Ovary (tissue), 10 donors: ENCODE measurements at places on chromosomes 5 and 9. TPM values are rescaled to one million over a fixed set of nuclear protein-coding genes. Genes with fewer than 3 reads are reported as not detected.
A peak's percentile ranks its signal among the peaks of the same experiment; 100 is the strongest.

Gene PCDHA1
- 0.05 TPM for total RNA-seq

Gene TGFBI
- 32.7 TPM for total RNA-seq

Gene ADAMTS2
- 31.8 TPM for total RNA-seq

Gene BNC2
- total RNA-seq, result 68.0 TPM

Gene DIPK1B
- total RNA-seq, result 23.4 TPM

Gene ASPN
- 1.3 TPM for total RNA-seq

Gene ADGRD2
- total RNA-seq, result not detected

Gene FAM120A
- 90.1 TPM for total RNA-seq

Gene FRMD3
- 0.83 TPM for total RNA-seq

Gene CETN3
- 20.4 TPM for total RNA-seq

Gene SHB
- total RNA-seq, result 8.7 TPM

Gene FCHSD1
- 35.2 TPM for total RNA-seq

GRCh38 chr9:121371495-121372061 lies 1.5 kb upstream of the STOM start:
- H3K4me1 ChIP-seq, result peaks cover 18% of the 10 kb centered on the region
- DNase-seq, result no peak
- H3K36me3 ChIP-seq, result no peaks in the 10 kb centered on the region
- no peaks in the 10 kb centered on the region for H3K27me3 ChIP-seq

DNA sequence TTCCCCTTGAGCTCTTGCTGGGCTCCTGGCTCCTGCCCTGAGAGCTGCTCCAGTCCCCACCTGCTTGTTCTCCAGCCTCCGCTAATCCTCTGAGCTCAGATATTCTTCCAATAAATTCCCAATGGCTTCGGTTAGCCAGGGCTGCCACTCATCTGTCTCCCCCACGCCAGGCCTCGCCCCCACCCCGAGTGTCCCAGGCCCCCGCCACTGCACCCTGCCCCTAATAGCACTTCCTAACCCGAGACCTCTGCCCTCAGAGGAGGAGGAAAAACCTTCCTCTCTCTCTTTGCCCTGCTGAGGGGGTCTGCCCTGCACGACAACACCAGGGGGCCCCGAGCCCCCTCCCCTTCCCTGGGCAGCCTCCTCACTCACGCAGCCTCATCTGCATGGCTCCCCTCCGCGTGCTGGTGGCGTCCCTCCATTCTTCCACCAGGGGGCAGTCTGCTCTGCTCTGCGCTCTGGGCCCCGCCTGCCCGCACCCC lies 5.4 kb upstream of the LCN15 start:
- H3K36me3 ChIP-seq, result no peaks in the 10 kb centered on the region
- H3K27ac ChIP-seq, result no peak overlapping the region
- no peaks in the 10 kb centered on the region for H3K27me3 ChIP-seq
- H3K4me1 ChIP-seq, result peaks cover 2% of the 10 kb centered on the region

- no peaks in the 10 kb centered on the region for H3K4me1 ChIP-seq
- no peak overlapping the region for H3K4me3 ChIP-seq
- H3K27ac ChIP-seq, result no peak overlapping the region
- no peaks in the 10 kb centered on the region for H3K27me3 ChIP-seq
- no peak for DNase-seq
- no peaks in the 10 kb centered on the region for H3K36me3 ChIP-seq
Measured at GRCh38 chr9:119026120-119026519, 343.1 kb downstream of the BRINP1 start.

- H3K4me1 ChIP-seq, result no peaks in the 10 kb centered on the region
- H3K36me3 ChIP-seq, result no peaks in the 10 kb centered on the region
- no peak overlapping the region for H3K4me3 ChIP-seq
- DNase-seq, result no peak
Measured at GRCh38 chr9:27563738-27564430, 9.4 kb downstream of the C9orf72 start.

GRCh38 chr5:17431272-17432050 lies 66.6 kb upstream of the TAF11L2 start:
- no peak overlapping the region for H3K4me3 ChIP-seq
- no peaks in the 10 kb centered on the region for H3K27me3 ChIP-seq
- no peak for DNase-seq
- peaks cover 2% of the 10 kb centered on the region for H3K4me1 ChIP-seq
- H3K27ac ChIP-seq, result no peak overlapping the region
- H3K36me3 ChIP-seq, result no peaks in the 10 kb centered on the region

- H3K4me3 ChIP-seq, result no peak overlapping the region
- no peaks in the 10 kb centered on the region for H3K36me3 ChIP-seq
- H3K4me1 ChIP-seq, result peaks cover 10% of the 10 kb centered on the region
- DNase-seq, result no peak
- H3K27me3 ChIP-seq, result no peaks in the 10 kb centered on the region
Measured at GRCh38 chr5:138972230-138972629, 97.1 kb upstream of the LRRTM2 start.

DNA sequence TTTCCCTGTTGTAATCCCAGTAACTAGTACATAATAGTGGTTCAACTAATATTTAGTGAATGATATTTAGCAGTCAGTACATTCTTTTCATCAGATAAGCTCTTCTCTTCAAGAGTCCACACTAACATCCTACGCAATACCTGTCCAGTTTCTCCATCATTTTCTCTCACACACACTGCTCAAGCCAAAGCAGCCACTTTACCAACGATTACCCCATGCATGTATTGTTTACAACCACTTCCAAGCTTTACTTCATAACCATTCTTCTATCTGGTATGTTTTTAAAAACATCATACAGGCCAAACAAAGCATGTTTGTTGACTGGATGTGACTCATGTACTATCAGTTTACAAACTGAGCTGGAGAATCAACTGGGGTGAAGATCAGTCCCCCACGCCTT lies 7.3 kb downstream of the UBTD2 start:
- no peak overlapping the region for H3K4me3 ChIP-seq
- peaks cover 8% of the 10 kb centered on the region for H3K4me1 ChIP-seq
- H3K36me3 ChIP-seq, result no peaks in the 10 kb centered on the region
- no peaks in the 10 kb centered on the region for H3K27me3 ChIP-seq
- DNase-seq, result no peak

DNA sequence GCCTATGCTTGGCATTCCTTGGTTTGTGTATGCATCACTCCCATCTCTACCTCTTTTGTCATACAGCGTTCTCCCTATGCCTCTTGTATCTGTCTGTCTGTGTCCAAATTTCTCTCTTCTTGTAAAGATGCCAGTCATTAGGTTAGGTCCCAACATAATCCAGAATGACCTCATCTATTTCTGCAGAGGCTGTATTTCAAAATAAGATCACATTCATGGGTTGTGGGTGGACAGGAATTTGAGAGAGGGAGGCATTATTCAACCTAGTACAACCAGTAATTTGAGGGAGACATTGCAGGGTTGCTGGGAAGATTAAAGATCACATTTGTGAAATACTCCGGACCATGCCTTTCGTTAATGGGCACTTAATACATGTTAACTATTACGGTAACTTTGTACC lies 155.0 kb downstream of the MAN2A1 start:
- H3K27me3 ChIP-seq, result no peaks in the 10 kb centered on the region
- H3K36me3 ChIP-seq, result no peaks in the 10 kb centered on the region
- no peak overlapping the region for H3K4me3 ChIP-seq
- no peak for DNase-seq
- H3K4me1 ChIP-seq, result no peaks in the 10 kb centered on the region
- no peak overlapping the region for H3K27ac ChIP-seq

DNA sequence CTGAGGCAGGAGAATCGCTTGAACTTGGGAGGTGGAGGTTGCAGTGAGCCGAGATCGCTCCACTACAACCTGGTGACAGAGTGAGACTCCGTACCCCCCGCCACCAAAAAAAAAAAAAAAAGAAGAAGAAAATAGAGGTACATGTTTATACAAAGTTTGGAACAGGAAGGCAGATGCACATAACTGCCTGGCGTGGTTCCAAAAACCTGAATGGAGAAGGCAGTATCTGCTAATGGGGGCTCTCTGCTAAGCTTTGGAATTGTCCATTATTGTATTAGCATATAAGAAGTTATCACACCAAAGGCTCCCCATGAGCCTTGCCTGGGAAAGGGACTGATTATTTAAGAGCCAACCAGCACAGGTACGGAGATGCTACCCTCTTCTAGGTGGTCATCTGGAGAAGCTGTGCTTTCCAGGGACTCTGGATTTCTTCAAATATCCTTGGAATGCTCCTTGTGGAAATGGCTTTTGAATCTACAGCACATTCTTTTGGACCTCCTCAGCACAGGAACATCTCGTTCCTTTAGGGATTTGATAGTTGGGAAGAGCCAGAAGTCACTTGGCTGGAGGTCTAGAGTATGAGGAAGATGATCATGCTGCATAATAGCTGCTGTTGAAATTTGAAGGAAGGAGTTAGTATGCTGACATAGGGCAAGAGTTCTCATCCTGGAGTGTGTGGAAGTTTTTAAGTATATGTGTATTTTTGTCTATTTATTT lies 42.5 kb upstream of the ABCA1 start:
- no peaks in the 10 kb centered on the region for H3K27me3 ChIP-seq
- H3K36me3 ChIP-seq, result no peaks in the 10 kb centered on the region
- peaks cover 2% of the 10 kb centered on the region for H3K4me1 ChIP-seq
- DNase-seq, result no peak

GRCh38 chr9:126236273-126236672 lies 90.4 kb upstream of the MVB12B start:
- H3K4me3 ChIP-seq, result no peak overlapping the region
- H3K4me1 ChIP-seq, result no peaks in the 10 kb centered on the region
- DNase-seq, result no peak
- H3K27me3 ChIP-seq, result no peaks in the 10 kb centered on the region

- no peaks in the 10 kb centered on the region for H3K36me3 ChIP-seq
- peaks cover 34% of the 10 kb centered on the region for H3K4me1 ChIP-seq
- peak overlapping the region; percentile 92 for H3K27ac ChIP-seq
- peak overlapping the region; percentile 92 for H3K4me3 ChIP-seq
Measured at GRCh38 chr9:35729700-35730485, 2.1 kb downstream of the TLN1 start.

GRCh38 chr9:126304207-126304970 lies 22.2 kb upstream of the MVB12B start:
- no peaks in the 10 kb centered on the region for H3K27me3 ChIP-seq
- H3K36me3 ChIP-seq, result no peaks in the 10 kb centered on the region
- H3K27ac ChIP-seq, result no peak overlapping the region
- H3K4me3 ChIP-seq, result no peak overlapping the region
- no peaks in the 10 kb centered on the region for H3K4me1 ChIP-seq

- no peak for DNase-seq
- no peaks in the 10 kb centered on the region for H3K27me3 ChIP-seq
- no peaks in the 10 kb centered on the region for H3K4me1 ChIP-seq
- H3K27ac ChIP-seq, result no peak overlapping the region
- H3K36me3 ChIP-seq, result no peaks in the 10 kb centered on the region
Measured at GRCh38 chr9:12847561-12847960, 72.7 kb downstream of the LURAP1L start.

- no peaks in the 10 kb centered on the region for H3K27me3 ChIP-seq
- no peak for DNase-seq
- H3K27ac ChIP-seq, result no peak overlapping the region
- no peak overlapping the region for H3K4me3 ChIP-seq
Measured at GRCh38 chr9:1051210-1051583, 1.0 kb downstream of the DMRT2 start.

DNA sequence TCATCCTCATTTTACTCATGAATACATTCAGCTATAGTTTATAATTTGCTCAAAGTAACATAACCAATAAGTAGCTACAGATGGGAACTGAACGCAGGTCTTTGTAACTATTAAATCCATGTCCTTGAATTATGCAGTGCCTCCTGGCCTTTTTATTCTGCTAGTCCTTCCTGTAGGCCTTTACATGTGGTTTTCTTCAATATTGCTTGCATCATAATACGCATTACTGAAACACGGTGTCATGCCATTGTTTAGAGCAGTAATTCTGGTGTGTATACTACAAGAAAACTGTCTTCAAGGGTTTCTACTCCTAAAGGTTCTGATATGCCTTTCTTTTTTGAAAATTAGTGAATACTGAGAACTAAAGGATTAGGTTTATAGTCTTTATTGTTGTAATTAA lies 20.7 kb downstream of the CWC27 start:
- H3K27me3 ChIP-seq, result no peaks in the 10 kb centered on the region
- DNase-seq, result no peak
- no peak overlapping the region for H3K4me3 ChIP-seq
- no peak overlapping the region for H3K27ac ChIP-seq
- no peaks in the 10 kb centered on the region for H3K36me3 ChIP-seq
- peaks cover 3% of the 10 kb centered on the region for H3K4me1 ChIP-seq

DNA sequence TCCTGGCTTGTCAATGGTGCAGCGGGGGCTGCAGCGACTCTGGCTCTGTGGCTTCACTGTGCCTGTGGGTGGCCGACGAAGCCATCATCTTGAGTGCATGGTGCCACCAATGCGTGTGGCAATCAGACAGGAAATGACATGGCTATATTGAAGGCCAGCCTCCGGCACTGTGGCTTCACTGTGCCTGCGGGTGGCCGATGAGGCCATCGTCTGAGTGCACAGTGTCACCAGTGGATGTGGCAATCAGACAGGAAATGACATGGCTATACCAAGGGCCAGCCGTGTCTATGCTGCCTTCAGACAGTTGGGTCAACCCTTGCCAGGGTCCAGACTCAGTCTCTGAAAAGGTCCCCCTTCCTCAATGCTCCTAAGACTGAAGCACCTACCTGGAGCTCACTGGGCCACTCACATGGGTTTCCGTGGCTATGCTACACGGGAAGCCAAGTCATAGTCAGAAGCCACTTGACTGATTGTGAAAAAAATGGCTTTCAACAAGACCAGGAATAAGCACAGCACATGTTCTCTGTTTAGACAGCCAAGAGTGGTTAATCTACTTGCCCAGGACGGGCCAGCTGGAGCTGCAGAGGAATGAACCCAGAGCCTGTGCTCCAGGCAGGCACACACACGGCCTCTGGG lies 67.5 kb upstream of the S1PR3 start:
- H3K27ac ChIP-seq, result no peak overlapping the region
- H3K36me3 ChIP-seq, result no peaks in the 10 kb centered on the region
- H3K4me3 ChIP-seq, result no peak overlapping the region
- no peaks in the 10 kb centered on the region for H3K4me1 ChIP-seq

DNA sequence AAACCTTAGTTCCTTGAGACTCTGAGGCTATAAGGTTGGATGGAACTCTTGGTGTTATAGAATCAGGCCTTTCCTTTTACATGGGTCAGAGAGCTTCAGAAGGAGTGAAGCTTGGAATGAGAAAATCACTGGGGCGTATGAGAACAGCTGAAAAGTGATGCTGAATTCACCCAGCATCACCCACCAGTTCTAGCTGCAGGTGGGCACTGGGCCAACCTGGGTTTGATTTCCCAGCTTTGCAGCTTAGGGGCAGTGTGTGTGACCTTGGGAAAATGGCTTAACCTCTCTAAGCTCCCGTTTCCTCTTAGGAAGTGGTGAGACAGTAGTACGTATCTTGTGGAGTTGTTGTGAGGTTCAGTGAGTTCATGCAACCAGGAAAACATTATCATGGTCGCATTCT lies 10.7 kb downstream of the PCDH12 start:
- no peak overlapping the region for H3K27ac ChIP-seq
- DNase-seq, result no peak
- H3K4me3 ChIP-seq, result no peak overlapping the region
- no peaks in the 10 kb centered on the region for H3K27me3 ChIP-seq
